ENCODE measurements at places on chromosomes 11 and 22.

- H3K4me1 ChIP-seq: peaks cover 34% of the 10 kb centered on the region
- H3K27ac ChIP-seq: no peak overlapping the region
- DNase-seq: no peak
- no peak overlapping the region for H3K4me3 ChIP-seq
- no peaks in the 10 kb centered on the region for H3K36me3 ChIP-seq
Observed at GRCh38 chr11:130633466-130633865, 185.0 kb downstream of the ADAMTS15 start.

- H3K4me1 ChIP-seq: no peaks in the 10 kb centered on the region
- H3K4me3 ChIP-seq: no peak overlapping the region
Observed at GRCh38 chr11:102807921-102808320, 10.0 kb upstream of the MMP1 start.

GRCh38 chr11:27255447-27255828 lies 107.6 kb downstream of the CCDC34 start:
- no peak overlapping the region for H3K27ac ChIP-seq
- DNase-seq: no peak
- H3K4me1 ChIP-seq: peaks cover 10% of the 10 kb centered on the region
- no peak overlapping the region for H3K4me3 ChIP-seq
- no peaks in the 10 kb centered on the region for H3K36me3 ChIP-seq

- no peaks in the 10 kb centered on the region for H3K27me3 ChIP-seq
- H3K4me1 ChIP-seq: peaks cover 13% of the 10 kb centered on the region
- H3K36me3 ChIP-seq: no peaks in the 10 kb centered on the region
- H3K4me3 ChIP-seq: no peak overlapping the region
Observed at GRCh38 chr11:58330861-58331260, 28.0 kb downstream of the OR5B17 start.

DNA sequence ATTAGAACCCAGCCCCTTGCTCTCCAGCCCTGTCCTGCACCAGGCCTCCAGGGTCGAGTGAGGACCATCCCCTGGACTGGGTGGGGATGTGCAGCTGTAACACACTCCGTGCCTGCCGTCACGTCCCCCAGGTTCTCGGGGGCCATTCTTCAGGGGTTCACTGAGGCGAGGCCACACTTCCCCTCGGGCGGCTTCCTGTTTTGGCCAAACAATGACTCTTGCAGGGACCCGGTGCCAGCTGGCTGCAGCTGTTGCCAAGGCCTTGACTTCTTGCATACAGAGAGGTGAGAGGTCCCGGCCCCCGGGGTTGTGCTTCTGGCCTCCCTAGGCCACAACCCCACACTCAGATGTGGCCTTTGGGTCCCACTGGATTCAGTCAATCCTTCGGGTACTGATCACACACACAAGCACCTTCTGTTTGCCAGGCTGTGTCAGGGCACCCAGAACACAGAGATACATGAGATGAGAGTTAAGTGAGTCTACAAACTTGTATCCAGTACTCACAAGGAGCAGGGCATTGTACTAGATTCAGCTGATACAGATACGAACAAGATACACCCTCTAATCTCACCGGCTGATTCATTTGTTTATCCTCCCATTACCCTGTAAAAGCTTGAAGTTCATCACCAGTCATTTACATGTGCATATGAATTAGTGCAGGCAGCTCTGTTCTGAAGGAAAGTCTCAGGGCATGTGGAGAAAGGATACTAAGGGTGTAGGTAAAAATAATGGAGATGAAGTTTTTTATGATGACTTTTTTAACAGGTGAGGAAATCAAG lies 32.9 kb downstream of the LRRC32 start:
- no peaks in the 10 kb centered on the region for H3K36me3 ChIP-seq
- no peaks in the 10 kb centered on the region for H3K27me3 ChIP-seq
- no peak overlapping the region for H3K4me3 ChIP-seq
- no peak overlapping the region for H3K27ac ChIP-seq
- DNase-seq: no peak

DNA sequence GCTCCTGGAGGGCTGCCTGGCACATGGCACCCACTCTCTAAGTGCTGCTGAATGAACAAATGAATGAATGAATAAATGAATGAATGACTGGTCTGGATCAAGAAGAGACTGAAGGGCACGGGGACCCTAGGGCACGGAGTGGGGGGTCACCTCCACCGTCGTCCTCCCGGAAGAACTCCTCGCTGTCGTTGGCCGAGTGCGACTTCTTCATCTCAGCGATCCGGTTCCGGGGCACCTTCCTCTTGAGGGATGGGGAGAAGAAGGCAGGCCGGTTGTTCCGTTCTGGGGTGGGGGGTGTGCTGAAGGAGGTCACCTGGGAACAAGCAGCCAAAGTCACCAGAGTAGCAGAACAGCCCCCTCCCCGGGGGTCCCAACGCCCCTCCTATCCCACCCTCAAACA lies 36.0 kb downstream of the NUP50 start:
- peak overlapping the region; percentile 100 for H3K27ac ChIP-seq
- DNase-seq: no peak
- H3K36me3 ChIP-seq: peaks cover 80% of the 10 kb centered on the region
- no peaks in the 10 kb centered on the region for H3K27me3 ChIP-seq
- H3K4me1 ChIP-seq: peaks cover 53% of the 10 kb centered on the region

GRCh38 chr11:134124660-134125451 lies 56.0 kb downstream of the JAM3 start:
- no peak for DNase-seq
- no peak overlapping the region for H3K4me3 ChIP-seq
- H3K4me1 ChIP-seq: no peaks in the 10 kb centered on the region
- no peak overlapping the region for H3K27ac ChIP-seq
- no peaks in the 10 kb centered on the region for H3K27me3 ChIP-seq
- no peaks in the 10 kb centered on the region for H3K36me3 ChIP-seq

GRCh38 chr11:61112575-61112974 lies 10.3 kb downstream of the CD5 start:
- no peak overlapping the region for H3K27ac ChIP-seq
- H3K4me1 ChIP-seq: no peaks in the 10 kb centered on the region
- no peak for DNase-seq
- H3K36me3 ChIP-seq: no peaks in the 10 kb centered on the region

- peaks cover 96% of the 10 kb centered on the region for H3K27me3 ChIP-seq
- peak overlapping the region; percentile 39 for H3K4me3 ChIP-seq
- H3K27ac ChIP-seq: no peak overlapping the region
Observed at GRCh38 chr11:33868647-33869461, 23.0 kb downstream of the LMO2 start.

DNA sequence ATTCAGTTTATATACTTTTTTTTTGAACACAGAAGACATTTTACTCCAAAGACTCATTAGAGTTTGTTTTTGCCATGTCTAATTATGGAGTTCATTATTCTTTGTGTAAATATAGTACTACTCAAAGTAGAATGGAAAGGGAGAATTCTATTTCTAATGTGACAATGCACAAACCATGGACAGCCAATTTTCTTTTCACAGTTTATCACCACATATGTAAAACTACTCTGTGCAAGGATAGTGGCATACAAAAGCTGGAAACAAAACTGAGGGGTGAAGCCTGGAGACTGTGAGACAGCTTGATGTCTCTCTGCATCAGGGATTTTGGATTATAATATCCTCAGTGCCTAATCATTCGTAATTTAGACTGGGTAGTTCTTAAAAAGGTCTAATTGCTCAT lies 75.5 kb downstream of the LUZP2 start:
- H3K4me1 ChIP-seq: no peaks in the 10 kb centered on the region
- no peak overlapping the region for H3K4me3 ChIP-seq
- no peaks in the 10 kb centered on the region for H3K36me3 ChIP-seq

- H3K4me3 ChIP-seq: no peak overlapping the region
- H3K27ac ChIP-seq: no peak overlapping the region
- H3K4me1 ChIP-seq: no peaks in the 10 kb centered on the region
- DNase-seq: no peak
Observed at GRCh38 chr11:75298191-75298975, 53.1 kb downstream of the ARRB1 start.

DNA sequence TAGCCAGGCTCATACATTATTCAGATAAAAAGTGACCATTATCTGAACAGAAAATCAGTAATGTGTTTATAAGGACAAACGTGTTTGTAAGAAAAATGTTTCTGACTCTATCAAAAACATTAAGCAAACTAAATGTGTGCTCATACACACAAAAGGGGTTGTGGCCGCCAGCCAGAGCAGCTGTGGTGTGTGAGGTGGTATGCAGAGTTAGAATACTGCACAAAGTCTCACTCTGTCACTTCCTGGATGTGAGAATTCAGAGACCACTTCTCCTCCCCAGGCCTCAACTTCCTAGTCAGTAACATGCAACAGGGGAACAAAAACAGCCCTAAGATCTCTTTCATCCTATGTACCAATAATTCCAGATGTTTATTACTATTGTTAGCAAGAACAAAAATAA lies 9.4 kb downstream of the OR5B21 start:
- H3K4me1 ChIP-seq: peaks cover 6% of the 10 kb centered on the region
- no peak overlapping the region for H3K4me3 ChIP-seq
- no peaks in the 10 kb centered on the region for H3K36me3 ChIP-seq
- H3K27ac ChIP-seq: no peak overlapping the region

DNA sequence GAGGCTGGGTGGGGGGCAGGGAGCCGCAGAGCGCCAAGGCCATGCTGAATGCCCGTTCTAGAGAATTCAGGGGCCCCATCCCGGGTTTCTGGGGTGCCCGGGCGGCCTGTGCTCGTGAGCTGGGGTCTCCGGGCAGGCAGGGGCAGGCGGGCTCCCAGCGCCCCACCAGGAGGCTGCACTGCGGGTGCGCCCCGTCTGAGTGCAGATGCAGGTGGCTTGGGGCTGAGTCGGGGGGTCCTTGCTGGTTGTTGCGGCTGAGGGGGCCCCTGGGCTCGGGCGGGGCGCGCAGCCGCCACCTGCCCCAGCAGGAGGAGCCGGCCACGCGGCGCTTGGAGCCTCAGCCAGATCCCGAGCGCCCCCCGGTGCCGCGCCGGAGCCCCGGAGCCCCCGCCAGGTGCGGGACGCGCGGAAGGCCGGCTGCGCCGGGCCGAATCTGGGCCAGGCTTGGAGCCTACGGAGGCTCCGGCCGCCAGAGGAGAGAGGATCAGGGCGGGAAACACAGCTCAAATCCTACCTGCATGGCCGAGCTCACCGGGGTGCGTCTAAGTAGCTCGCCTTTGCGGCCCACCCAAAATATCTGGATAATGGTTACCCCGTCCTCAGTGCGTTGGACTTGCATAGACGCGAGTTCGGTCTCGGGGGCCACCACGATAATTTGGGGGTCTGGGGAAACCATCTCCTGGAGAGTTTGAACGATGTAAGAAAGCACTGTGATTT lies 590 bp upstream of the IGF2 start:
- no peak overlapping the region for H3K4me3 ChIP-seq
- no peak overlapping the region for H3K27ac ChIP-seq
- H3K27me3 ChIP-seq: peaks cover 50% of the 10 kb centered on the region
- peaks cover 52% of the 10 kb centered on the region for H3K4me1 ChIP-seq

- H3K27me3 ChIP-seq: 0 out of 2 replicates have a peak, but pooled peaks cover 2% of the 10 kb centered on the region
- DNase-seq: no peak
- H3K4me1 ChIP-seq: peaks cover 5% of the 10 kb centered on the region
- no peaks in the 10 kb centered on the region for H3K36me3 ChIP-seq
- no peak overlapping the region for H3K27ac ChIP-seq
Observed at GRCh38 chr22:33352768-33353167, 294.6 kb upstream of the SYN3 start.

DNA sequence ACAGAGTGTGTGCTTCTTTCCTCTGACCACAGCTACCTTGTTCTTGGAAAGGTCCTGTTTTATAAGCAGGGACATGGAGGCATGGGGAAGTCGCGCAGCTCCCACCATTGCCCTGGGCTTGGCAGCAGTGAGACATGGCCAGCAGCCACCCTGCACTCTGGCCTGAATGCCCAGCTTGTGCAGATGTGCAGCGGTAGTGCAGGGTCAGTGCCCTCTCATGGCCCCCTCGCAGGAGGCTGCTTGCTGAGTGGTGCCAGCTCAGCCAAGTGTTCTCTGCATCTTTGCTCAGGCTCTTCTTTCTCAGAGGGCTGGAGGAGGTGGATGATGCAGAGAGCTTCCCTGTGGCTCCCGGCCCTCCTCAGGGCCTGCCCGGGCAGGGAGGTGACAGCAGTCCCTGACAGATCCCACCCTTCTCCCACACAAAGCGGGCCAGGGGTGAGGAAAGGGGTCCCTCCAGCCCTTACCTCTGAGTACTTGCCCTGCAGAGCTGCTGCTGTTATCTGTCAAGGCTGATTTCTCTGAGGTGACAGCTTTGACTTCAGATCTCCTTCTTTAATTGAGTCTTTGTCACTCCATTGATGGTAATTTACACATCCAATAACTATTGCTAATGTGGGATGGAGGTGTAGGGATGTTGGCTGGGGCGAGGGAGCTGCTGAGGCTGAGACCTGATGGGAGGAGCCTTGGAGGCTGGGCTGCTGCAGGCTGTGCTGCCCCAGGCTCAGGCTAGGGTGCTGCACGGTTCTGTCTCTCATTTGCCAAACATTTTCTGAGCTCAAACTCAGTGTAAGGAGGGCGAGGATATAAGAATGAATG lies 47.4 kb upstream of the B3GAT1 start:
- H3K4me3 ChIP-seq: no peak overlapping the region
- H3K27me3 ChIP-seq: no peaks in the 10 kb centered on the region
- no peak for DNase-seq
- H3K36me3 ChIP-seq: no peaks in the 10 kb centered on the region
- no peaks in the 10 kb centered on the region for H3K4me1 ChIP-seq

- no peak overlapping the region for H3K4me3 ChIP-seq
- no peaks in the 10 kb centered on the region for H3K27me3 ChIP-seq
- DNase-seq: no peak
Observed at GRCh38 chr11:69105461-69106030, 50.2 kb upstream of the SMIM38 start.

GRCh38 chr11:15157181-15157580 lies 42.5 kb downstream of the INSC start:
- peaks cover 20% of the 10 kb centered on the region for H3K4me1 ChIP-seq
- no peak overlapping the region for H3K4me3 ChIP-seq
- H3K27ac ChIP-seq: no peak overlapping the region
- no peaks in the 10 kb centered on the region for H3K27me3 ChIP-seq
- DNase-seq: peak; percentile 33

DNA sequence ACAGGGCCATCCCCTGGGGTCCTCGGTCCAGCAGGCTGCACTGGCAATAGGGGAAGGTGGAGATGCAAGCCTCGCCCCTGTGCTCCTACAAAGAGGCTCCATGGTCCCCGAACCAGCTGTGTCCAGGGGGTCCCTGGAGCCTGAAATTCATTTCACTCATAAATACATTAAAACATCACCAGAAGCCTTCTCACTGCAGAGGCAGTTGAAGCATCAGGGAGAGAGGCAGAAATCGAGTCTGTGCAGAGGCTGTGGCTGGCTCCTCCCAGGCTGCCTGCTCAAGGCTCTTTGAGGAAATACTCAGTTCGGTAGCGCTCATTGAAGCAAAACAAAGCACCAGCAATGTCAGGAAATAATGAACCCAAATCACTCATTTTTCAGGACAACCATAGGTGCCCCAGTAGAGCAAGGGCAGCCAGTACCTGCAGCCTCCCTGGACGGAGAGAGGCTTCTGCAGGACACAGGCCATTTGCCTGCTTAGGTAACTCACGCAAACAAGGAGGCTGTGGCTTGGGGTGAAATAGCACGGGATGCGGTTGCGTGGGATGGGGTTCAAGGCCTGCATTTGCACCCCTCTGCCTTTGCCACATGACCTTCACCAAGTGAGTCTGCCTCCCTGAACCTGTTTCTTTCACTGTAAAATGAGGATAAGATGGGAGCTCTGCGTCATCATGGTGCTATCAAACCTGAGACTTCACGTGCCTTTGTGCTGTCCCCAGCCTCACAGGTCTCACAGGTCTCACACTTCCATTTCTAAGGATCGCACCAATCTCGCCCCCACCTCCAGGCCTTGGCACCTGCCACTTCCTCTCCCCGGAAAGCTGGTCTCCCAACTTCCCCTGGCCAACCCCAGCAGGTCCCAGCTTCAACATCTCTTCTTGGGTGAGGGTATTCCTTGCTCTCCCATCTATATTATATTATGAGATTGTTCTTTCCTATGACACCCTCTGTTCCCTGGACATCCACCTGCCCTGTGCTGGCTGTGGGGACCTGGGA lies 84.3 kb upstream of the SHISAL1 start:
- no peak overlapping the region for H3K27ac ChIP-seq
- H3K27me3 ChIP-seq: no peaks in the 10 kb centered on the region
- DNase-seq: peak; percentile 33
- no peaks in the 10 kb centered on the region for H3K4me1 ChIP-seq
- no peaks in the 10 kb centered on the region for H3K36me3 ChIP-seq
- H3K4me3 ChIP-seq: no peak overlapping the region
